GM12865 (cell line): ENCODE measurements at places on chromosomes 16 and 17.

DNA sequence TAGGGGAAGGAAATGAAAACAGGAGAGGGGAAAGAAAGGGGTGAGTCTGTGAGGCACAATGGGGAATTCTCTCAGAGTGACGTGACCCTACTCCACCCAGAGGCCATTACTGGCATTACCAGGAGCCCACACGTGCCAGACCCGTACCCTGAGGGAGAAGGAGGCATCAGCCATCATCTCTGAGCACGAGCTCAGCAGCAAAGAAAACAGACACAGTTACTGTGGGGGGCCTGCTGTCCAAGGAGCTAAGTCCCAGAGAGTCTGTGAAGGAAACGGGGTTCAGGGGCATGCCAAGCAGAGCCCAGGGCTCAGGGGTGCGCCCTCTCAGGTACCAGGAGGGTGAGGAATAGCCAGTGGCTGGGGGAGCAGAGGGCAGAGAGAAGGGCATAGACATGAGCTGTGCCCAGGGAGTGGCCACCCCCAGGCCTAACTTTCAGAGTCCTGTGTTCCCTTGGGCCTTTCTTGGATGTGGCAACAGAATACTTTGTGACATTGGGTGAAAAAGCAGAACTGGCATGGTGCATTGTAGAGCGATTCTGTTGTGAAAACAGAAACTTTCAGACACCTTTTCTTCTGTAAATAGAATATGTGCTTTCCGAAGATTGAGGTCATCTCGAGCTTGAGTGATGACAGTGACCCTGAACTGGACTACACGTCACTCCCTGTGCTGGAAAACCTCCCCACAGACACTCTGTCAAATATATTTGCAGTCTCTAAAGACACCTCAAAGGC, 11.3 kb downstream of the TAF1C start:
- DNase-seq = peak; percentile 69

DNA sequence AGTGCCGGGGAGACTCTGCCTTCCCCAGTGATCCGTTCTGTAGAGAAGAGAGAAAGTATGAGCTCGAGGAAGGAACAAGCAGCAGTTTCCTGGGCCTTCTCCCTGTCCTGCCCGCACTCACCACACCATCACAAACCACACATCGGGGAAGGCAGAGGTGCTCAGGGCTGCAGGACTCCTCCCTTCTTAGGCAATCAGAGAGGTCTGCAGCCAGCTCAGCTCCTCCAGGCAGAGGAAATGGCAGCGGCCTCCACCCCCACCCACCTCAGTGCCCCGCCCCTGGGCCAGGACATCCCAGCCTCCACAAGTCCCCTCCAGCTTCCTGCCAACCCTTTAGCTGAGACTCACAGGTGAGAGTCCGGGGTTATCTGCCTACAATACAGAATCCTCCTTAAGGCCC, 2.0 kb downstream of the ZNF319 start:
- no peak for DNase-seq

- no peak for DNase-seq
These were observed 544.3 kb upstream of the CDH5 start for GRCh38 chr16:65822148-65822547.

GRCh38 chr16:474420-475122, 49.1 kb downstream of the RAB11FIP3 start:
- no peak for DNase-seq

- DNase-seq = no peak
These were observed 1.1 kb downstream of the DHRS11 start for GRCh38 chr17:36592716-36593321.

DNA sequence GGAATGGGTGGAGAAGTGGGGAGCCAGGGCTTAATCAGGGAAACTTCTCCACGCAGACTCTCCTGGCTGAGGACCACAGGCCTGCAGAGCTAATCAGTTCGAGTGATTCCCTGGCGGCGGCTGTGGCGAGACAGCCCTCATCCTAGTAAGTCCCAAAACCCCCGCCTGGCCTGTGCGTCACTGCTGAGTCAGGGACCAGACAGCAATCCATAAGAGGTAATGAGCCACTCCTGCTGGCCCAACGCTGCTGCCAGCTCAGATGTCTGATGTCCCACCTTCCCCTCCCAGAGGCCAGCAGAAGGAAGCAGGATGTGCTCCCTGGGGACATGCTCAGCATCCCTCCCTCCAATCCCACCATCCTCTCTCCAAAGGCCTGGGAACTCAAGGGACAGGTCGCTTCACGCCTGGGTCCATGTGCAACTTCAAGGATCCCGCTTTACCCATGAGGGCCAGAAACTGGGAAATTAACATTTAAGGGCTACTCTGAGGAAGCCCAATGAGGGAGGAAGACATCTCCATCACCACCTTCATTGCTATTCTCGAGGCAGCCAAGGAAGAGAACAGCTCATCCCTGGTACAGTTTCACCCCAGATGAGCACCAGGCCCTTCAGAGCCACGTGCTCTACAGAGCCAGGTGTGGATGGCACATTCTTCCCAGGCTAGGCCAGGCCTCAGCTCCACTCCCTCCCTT, 7.9 kb downstream of the ACLY start:
- DNase-seq = no peak

DNA sequence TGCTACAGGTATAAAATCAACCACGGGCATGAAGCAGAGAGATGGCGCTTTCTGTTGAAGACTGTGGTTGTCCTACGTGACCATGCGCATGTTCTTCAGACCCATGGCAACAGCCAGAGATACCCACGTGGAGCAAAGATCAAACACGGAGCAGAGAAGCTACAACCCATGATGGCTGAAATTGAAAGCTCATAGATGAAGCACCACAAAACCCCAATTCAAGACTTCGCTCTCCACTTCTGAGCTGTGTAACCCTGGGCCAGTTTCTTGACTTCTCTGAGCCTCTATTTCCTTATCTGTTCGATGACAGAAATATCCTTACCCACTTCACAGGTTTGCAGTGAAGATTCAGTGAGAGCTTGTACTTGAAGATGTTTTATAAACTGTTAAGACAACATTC, 49.6 kb downstream of the C16orf95 start:
- no peak for DNase-seq

GRCh38 chr17:77616254-77616731, 342.2 kb upstream of the TNRC6C start:
- no peak for DNase-seq

DNA sequence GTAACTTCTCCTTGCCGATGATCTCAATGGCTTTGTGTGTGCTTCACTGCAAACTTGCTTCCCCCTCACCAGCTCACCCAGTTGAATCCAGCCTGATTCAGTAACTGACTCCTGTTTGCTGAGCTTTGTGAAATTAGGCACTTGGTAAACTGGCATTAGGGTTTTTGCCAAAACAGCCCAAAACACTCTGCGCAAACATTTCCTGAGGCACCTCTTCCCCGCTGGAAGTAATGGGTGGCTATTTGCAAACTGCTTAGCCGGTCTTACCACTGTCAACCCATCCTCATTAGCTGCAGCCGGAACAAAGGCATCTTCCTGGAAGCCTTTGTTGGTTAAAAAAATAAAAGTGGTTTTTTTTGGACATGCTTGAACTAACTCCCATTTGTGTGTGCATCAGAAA, 353.2 kb downstream of the MAF start:
- DNase-seq = no peak
